Spleen (tissue), 13 donors: ENCODE measurements at places on chromosomes 11 and 22.

- DNase-seq, result no peak
Measured at GRCh38 chr11:10080138-10080537, 213.9 kb downstream of the SBF2 start.

GRCh38 chr11:2769409-2770095 lies 69.8 kb upstream of the KCNQ1OT1 start:
- DNase-seq, result peak; percentile 41

DNA sequence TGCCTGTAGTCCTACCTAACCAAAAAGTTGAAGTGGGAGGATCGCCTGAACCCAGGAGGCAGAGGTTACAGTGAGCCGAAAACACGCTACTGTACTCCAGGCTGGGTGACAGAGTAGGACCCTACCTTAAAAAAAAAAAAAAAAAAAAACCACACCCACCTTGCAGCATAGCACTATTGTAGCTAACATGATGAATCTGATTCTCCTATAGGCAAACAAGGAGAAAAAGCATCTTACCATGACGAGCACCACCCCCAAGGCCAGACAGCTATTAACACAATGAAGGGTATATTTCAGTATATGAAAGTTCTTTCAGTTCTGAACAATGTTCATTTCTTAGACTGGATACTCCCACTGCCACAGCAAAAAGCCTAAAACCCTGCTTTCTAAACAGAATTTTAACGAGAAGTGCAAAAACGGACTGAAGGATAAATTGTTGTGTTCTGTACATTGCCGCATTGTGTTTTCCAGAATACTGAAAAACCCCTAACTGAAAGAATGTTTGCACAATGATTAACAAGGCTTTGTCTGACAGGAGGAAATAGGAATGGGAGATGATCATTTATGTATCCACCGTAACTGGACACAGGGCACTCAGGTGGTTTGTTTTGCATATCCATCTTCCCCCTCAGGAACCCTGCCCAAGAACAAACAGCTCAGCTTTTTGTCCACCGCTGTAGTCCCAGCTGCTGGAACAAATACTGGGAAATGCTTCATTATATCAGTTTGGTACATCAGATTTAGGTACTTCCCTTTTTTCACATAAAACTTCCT lies 8.9 kb downstream of the PISD start:
- DNase-seq, result no peak

DNA sequence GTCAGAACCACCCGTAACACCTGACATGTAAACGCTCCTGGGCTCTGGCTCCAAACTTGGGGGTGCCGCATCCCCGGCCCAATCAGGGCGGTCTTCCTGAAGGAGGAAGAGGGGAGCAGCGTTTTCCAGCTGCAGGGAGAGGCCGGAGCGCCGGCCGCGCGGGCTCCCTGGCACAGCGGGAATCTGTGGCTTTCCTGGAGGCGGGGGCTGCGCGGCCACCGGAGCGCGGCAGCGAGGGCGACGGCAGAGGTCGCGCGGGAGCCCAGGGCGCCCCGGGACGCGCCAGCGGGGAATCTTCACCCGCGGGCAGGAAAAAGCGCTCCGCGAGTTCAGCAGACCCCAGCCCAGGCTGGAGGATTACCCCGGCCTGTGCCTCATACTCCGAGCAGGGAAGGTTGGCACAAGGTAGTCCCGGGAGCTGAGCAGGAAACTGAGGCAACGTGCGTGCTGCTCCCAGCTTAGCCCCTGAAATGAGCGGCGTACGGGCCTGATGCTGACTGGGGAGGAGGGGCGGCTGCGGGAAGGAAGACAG lies 600 bp upstream of the ESAM start:
- peak; percentile 84 for DNase-seq

- no peak for DNase-seq
Measured at GRCh38 chr11:95985174-95985808, 61.4 kb upstream of the MTMR2 start.

DNA sequence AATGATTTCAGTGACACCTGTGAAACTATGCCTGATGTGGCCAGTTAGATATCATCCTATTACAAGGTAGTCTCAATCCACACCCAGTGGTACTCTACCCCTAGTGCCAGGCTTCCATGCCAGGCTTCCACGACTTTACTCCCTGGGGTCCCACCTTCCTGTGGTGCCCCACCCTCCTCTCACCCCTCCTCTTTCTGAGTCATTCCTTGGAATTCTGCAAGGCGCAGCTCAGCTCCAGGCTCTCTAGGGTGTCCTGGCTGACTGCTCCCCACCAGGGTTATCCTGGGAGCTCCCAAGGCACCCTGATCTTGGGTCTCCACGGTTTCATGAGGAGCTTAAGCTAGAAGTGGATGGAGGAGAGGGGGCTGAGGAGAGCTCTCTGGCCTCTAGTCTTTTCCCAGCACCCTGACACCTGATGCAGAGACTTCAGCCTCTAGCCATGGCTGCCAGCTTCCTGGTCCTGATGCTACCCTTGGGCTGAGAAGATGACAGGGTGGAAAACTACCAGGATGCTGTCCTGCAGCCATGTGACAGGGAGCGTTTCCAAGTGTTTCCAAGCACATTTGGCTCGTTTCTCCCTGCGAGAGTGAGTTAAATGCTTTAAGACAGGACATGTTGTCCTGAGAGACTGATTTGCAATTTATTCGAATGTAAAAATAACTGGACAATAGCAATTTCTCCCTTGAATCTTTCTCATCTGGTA lies 1461.2 kb downstream of the TBC1D22A start:
- peak; percentile 50 for DNase-seq

DNA sequence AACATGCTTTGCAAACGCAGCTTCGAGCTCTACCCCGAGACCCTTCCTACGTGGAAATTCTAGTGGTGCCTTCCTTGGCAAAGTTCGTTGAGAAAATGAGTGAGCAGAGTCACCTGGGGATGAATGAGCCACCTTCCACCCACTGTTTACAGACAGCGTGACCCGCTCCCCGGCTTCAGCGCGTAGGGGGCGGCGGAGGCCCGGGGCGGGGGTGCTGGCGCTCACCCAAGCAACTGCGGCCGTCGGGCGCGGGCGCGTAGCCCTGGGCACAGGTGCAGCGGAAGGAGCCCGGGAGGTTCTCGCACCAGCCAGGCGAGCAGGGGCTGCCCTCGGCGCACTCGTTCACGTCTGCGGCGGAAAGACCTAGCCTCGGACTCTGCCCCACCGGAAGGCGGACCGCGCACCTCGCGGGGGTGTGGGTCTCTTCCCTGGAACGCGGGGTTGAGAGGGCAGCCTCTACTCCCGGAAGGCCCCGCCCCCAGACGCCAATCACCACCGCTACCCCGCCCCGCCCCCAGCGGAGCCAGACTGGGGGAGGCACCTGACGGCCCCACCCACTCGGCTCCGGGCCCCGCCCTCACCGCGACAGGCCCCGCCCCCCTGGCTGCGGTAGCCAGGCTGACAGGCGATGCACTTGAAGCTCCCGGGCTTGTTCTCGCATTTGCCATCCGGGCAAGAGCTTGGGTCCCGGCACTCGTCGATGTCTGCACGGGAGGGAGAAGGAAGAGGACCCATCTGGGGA lies 11.8 kb downstream of the LTBP3 start:
- peak; percentile 99 for DNase-seq

DNA sequence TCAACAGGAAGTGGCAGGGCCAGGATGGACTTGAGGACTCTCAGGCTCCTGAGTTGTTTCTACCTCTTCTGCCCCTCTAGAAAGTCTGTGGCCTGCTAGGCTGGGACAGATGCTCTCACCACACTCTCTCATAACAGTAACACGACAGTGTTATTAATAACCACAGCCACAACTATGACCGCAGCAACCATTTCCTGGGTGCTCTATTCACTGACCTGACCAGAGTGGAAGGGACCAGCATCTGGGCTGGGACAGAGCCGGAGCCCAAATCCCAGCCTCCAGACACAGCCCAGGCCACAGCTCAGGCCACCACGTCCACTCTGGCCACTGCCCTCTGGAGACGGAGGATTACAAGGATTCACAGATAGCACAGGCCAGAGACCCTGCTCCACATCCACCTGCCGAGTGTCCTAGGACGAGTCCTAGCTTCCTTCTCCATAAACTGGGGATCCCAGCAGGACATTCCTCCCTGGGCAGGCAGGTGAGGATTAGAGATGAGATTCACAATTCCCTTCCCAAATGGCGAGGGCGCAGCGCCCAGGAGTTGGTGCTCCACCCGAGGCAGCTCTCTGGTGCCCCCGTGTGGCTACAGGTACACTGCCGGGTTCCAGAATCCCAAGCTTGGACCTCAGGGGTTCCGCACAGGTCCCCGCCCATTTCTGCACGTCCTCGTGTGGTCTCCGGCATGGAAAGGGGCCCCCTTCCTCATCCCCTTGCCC lies 7.1 kb downstream of the PNPLA5 start:
- DNase-seq, result peak; percentile 82

DNA sequence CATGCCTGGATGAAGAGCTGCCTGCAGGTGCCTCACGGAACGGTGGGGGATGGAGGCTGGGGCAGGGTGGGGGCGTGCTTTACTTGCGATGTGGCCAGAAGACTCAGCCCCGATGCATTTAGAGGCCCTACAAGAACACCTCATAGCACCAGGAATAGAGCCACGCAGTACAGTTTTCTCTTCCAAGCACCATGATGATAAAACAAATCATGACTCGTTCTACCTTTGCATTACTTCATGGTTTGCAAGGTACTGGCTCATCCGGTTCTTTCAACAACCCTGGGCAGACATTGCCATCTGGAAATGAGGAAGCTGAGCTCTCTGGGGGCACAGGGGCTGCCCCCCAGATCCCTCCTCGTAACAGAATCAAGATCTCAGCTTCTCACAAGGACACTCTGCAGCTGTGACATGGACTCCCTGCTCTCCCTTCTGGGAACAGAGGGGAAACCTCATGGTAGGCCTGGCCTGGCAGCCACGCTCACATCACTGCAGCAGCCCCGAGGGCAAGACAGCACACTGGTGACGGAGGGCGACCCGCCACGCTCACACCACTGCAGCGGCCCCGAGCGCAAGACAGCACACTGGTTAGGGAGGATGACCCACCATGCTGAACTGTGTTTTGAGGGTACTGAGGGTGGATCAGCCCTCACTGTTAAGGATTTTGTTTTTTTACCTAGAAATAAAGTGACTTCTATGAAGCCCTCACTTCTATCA lies 46.9 kb downstream of the PHF21B start:
- no peak for DNase-seq

GRCh38 chr11:9172389-9172788 lies 81.0 kb upstream of the SCUBE2 start:
- no peak for DNase-seq

GRCh38 chr22:24119476-24119875 lies 61.8 kb upstream of the SUSD2 start:
- DNase-seq, result no peak

DNA sequence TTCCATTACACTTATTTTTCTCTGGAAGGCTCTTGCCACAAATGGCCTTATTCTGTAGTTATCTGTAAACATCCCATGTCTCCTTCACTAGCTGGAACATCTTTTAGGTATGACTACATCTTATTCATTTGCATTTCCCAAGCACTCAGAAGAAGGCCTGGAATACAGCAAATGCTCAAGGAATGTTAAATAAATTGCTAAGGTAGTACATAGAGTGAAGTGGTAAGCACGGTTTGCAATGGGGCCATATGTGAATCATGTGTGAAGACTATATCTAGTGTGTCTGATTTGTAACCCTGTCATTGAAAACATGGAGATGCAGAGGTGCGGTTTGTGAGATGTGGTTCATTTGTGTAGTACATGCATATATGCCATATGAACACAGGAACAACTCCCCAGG lies 33.5 kb downstream of the GDPD4 start:
- no peak for DNase-seq

DNA sequence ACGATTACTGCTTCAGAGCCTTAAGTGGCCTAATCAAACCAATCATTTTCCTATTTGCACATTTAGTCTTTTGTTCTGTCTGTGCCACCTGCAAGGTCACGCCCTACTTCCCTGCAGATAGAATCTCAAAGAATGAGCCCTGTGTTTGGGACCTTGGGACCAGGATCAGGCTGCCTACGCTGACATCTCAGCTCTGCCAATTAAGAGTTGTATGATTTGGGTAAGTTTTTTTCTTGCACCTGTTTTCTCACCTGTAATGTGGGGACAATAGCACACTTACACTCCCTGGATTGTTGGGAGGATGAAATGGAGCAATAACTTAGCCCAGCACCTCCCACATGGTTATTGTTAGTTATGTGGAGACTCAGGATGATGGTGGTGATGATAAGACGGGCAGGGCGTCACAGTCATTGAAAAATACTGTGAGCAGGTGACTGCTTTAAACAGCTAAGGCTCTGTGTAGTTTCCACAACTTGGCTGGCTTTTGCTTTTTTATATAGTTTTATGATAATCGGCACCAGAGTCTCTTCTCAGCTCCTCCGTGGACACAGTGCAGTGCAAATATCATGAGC lies 155.0 kb downstream of the ADAMTS15 start:
- no peak for DNase-seq

DNA sequence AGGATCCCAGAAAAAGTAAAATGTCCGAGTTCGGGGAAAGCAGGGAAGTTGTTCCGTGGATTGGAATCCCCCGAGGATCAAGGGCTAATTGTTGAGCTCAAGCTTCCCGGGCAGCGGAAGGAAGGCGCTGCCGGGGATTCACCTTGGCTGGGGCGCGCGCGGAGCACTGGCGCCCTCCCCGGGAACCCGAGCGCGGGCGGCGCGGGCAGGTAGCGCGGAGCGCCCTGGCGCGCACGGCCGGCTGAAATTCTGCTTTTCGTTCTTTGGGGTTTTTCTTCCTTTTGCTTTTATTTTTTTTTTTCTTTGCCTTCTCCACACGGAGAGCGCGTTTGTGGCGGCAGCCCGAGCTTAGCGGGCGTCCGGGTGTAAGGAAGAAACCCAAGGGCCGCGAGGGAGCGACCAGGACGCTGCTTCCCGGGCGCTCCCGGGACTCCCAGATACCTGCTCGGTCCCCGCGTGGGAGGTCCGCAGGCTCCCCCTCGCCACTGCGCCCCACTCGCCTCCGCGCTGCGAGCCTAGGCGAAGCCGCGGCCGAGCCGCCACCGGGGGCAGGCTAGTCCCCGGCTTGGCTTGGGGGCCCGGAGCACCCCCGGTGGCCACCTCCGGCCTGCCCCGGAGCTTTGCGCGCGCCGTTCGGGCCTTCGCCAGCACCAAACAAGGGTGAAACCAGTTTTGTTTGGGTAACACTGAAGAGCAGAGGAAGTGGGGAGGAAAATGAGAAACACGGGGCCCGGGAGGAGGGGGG lies 4.8 kb upstream of the IGF2 start:
- no peak for DNase-seq

DNA sequence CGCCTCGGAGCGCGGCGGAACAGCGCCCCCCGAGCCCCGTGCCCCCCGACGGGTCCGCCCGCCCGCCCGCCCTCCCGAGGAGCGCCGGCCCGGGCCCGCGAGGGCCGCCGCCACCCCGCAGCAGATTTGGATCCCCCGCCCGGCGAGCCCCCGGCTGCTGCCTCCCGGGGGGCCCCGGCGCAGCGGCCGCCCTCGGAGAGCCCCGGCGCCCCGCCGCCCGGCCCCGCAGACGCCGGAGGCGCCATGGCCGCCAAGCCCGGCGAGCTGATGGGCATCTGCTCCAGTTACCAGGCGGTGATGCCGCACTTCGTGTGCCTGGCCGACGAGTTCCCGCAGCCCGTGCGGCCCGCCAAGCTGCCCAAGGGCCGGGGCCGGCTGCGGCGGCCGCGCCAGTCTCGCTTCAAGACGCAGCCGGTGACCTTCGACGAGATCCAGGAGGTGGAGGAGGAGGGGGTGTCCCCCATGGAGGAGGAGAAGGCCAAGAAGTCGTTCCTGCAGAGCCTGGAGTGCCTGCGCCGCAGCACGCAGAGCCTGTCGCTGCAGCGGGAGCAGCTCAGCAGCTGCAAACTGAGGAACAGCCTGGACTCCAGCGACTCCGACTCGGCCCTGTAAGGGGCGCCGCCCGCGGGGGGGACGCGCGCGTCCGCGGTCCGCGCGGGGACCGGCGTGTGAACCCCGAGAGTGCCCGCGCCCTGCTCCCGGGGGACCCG lies 380 bp downstream of the C11orf96 start:
- no peak for DNase-seq

GRCh38 chr22:46935506-46936377 lies 173.3 kb downstream of the TBC1D22A start:
- no peak for DNase-seq
